Right kidney (tissue), 9 donors: ENCODE measurements at places on chromosomes 5 and 9.

DNA sequence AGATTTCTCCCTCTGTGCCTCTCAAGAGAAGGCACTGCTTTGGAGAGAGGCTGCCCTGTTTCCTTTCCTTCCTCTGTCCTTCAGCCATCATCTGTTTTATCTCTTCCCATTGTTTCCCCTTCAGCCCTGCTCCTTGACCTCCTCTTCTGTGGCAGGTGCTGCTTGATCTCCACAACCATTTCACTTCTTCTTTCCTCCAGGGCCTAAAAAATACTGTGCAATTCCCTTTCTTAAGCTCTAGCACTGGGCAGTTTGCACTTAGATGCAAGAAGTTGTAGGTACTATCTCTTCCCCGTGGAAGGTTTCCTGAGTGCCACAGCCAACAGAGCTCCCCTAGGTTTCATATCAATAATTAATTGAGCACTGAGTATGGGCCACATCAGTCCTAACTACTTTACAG lies 8.8 kb upstream of the ADRB2 start:
- no peak for DNase-seq

GRCh38 chr9:36132086-36132485 lies 4.4 kb upstream of the GLIPR2 start:
- no peak for DNase-seq

GRCh38 chr5:80216753-80217596 lies 38.9 kb downstream of the SERINC5 start:
- DNase-seq, result no peak

DNA sequence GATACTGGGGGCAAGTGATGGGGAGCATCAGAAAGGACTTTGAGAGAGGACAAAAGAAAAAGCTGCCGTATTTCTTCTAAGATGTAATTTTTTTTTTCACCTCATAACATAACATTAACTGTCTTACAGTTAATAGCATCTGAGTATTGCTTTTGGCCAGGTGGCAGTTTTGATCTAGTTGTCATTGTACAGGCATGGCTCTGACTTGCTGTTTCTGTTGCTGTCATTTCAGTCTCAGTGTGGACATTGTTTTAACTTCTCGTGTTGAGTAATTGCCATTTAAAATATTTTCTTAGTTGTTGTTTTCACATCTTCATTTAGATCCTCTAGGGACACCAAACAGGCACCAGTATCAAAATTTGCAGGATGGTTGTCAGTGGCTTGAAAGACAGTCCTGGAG lies 12.4 kb downstream of the SMAD5 start:
- DNase-seq, result no peak

DNA sequence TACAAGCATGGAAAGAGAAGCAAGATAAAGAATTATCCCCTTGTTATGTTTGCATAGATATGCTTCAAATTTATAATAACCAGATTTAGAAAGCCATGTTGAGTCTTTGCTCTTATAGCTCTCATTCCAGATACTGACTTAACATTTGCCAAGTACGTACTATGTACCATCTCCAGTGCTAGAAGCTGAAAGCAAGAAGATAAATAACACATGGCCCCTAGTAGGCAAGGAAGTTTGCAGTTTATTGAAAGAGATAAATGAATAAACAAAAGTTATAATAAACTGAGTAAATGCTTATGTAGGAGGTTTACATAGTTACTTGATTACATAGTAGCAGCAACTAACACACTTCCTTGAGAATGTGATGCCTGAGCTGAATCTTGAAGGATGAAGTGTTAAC lies 628.4 kb downstream of the HINT1 start:
- no peak for DNase-seq

DNA sequence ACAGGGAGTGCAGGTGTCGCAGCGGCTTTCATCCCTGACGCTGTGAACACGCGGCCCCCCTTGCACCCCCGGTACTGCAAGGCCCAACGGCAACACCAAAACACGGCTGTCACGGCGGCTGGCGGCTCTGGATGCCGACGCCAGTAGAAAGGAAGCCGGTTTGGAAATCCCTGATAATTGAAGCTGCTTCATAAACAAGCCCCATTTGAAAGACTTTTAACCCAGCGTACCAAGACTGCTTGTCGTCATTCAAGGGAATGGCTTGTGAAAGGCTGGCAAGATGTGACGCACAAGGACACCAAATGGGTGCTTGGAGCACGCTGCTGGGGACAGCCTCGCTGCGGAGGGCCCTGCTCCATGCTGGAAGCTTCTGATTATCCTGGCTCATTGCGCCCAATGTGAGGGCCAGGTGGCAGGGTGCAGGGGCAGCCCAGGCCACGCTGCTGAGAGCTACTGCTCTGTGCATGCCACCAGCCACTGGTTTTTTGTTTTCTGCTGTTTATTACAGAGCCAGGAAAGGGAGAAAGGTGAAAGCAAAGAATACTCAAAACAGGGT lies 63.1 kb downstream of the GTF3C4 start:
- DNase-seq, result no peak

DNA sequence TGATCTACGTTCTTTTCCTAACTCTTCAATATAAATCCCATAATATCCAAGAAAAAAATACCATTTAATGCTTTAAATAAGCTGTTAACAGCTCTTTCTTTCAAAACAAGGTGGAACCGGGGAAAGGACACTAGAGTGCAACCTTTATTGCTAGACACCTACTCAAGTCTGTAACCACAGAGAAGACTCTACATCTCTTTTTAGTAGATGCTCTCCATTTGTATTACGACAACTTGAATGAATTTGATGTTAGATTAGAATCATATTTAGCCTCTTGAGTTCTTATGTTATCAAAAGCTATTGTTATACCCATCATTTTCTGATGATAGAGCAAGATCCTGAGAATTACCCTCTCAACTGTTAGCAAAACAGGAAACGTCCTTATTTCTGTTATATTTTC lies 246.3 kb downstream of the MLLT3 start:
- no peak for DNase-seq

- DNase-seq, result no peak
Measured at GRCh38 chr9:136936645-136937170, 7.8 kb downstream of the FBXW5 start.

DNA sequence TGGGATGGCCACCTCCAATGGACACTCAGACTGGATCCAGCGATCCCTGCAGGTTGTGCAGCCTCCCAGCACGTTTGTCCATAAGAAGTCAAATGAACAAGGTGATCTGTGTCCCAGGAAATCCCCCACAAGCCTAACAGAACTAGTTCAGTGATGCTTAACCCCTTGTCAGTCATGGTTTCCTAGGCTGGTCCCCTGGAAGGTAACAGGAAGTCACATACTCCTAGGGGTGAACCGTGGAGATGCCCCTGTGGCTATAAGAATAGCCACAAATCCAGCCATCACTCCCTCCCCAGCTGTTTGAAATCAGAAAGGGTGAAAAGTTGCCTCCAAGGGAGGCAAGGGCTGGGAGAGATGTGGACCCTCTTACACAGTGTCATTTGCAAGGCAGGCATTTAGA lies 22.5 kb downstream of the PAX5 start:
- no peak for DNase-seq

- no peak for DNase-seq
Measured at GRCh38 chr5:78671609-78672008, 23.0 kb upstream of the LHFPL2 start.

DNA sequence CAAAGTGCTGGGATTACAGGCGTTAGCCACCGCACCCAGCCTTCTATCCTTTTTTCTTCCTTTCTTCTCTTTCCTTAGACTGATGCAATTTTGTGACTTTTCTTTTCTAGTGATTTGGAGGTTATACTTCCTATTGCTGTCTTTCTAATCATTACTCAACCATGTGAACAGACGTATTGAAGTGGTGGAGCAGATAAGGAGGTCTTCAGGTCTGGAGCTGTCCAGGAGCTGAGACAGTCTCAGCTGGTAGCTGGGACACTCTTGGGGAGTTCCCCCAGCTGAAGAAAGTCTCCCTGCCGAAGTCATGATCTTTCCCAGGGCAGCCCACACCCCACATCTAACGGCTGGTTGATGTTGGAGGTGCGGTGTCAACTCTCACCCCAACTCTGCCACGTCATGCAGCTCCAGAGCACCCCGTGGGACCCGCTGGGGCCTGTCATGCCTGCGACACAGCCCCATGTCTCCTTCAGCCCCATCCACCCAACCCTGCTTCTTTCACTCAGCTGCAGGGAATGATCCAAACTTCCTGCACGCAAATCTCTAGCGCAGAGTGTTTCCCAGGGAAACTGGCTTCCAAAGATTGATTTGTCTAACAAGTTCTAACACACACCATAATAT lies 41.1 kb downstream of the NSUN2 start:
- DNase-seq, result no peak

- DNase-seq, result no peak
Measured at GRCh38 chr9:129674229-129674628, 8.8 kb downstream of the PRRX2 start.

DNA sequence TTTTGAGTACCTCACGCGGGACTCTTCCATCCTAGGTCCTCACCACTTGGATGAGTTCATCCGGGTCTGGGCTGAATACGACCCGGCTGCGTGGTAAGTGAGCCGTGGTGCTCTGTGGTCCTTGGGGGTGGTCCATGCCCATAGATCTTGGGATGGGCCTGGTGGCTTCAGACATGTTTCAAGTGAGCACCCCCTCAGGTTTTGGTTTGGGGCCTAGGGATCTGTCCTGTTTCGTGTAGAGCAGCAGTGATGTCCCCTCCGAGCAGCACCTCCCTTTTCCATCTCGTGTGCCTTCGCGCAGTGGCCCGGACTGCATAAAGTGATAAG lies 218.9 kb downstream of the CACNA1B start:
- no peak for DNase-seq

- no peak for DNase-seq
Measured at GRCh38 chr5:78971998-78972397, 13.1 kb downstream of the ARSB start.

DNA sequence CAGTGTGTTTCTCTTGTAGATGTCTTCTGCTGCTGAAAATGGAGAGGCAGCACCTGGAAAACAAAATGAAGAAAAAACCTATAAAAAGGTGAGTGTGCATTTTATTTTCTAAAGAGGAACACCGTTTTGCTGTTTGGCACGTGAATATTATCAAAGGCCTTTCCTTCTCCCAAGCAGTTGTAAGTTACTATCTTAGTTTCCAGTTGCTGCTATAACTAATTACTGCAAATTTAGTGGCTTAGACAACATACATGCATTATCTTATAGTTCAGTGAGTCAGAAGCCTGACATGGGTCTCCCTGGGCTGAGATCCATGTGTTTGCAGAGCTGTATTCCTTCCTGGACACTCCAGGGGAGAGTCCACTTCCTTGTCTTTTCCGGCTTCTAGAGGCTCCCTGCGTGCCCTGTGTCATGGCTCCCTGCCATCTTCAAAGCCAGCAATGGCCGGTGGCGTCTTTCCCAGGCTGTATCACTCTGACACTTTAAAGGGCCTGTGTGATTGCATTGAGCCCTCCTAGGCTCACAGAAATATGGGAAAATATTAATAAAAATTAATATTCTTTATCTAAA lies 117.6 kb downstream of the PIP5K1B start:
- DNase-seq, result no peak

GRCh38 chr5:51439232-51439631 lies 56.0 kb downstream of the ISL1 start:
- DNase-seq, result no peak

- DNase-seq, result no peak
Measured at GRCh38 chr5:52807723-52808122, 20.0 kb downstream of the ITGA1 start.

GRCh38 chr5:178150977-178151734 lies 2.5 kb downstream of the NHP2 start:
- no peak for DNase-seq

GRCh38 chr9:130846487-130847305 lies 11.6 kb downstream of the ABL1 start:
- no peak for DNase-seq

GRCh38 chr5:144436007-144436406 lies 265.3 kb downstream of the KCTD16 start:
- DNase-seq, result no peak

GRCh38 chr5:169009123-169009522 lies 291.8 kb downstream of the SLIT3 start:
- DNase-seq, result no peak

DNA sequence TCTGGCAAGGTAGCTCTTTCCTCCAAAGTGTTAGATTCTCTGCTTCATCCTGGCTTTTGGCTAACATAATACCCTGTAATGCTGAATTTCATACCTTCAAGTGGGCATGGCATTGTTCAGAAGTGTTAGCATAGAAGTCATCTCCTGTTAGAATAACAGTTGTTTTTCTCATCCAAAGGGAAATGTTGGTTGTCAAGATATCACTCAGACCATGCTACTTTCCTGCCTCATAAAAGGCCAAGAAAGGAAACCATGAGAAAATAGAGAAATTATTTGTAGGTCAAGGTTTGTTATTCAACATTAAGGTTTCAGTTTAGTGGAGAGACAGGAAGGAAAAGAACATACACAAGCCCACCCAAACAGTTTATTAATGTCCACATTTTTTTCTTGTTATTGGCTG lies 472.5 kb downstream of the ARHGEF28 start:
- DNase-seq, result no peak

DNA sequence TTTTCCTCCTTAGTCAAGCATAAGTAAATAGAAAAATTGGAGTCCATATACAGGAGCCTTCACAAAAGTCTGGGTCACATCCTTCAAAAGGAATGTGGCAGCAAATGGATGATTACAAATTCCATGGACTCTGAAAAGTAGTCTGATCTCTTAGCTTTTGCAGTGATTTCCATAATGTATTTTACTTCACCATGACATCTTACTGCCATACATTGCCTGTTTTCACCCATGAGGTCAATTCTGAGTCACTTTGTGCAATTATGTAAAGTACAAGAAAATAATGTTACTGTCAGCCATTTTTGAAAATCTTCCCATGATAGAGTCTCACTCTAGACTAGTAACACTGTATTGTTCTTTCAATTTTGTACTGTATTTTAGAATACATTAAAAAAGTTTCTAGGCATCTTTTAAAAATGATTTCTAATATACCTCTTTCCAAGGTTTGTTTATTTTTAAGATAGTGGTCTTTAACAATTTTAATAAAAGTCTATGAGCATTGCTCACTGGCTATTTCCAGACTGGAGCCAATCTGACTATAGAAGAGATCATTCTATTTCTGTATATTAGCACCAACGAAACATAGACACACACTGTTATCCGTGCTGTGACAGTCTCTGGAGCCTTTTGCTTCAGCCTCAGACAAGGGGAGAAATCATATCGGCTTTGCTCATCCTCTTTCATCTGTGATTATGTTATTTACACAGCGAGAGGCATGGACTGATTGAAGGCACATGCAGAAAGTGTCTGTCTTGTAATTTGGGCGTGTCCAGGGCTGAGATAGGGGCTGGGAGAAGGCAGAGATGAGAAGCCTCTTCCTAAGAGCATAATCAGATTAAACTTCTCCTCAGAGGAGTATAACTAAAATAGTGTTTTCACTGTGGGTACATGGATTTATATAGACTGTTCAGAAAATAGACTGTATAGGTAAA lies 22.9 kb upstream of the ACTBL2 start:
- DNase-seq, result no peak

GRCh38 chr5:143695244-143695864 lies 116.6 kb upstream of the HMHB1 start:
- no peak for DNase-seq

DNA sequence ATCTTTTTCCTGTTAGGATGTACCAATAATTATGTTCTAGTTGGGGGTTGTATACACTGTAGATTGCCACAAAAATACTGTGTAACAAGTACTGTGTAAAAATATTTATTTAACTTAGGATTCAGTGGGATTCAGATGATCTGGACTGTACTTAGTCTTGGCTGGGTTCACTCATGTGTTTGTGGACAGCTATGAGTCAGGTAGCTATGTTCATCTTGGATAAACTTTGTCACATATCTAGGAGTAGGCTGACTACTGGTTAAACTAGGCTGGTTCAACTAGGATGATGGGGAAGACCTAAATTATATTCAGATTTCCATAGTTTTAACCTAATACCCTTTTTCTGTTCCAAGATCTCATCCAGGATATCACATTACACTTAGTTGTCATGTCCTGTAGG lies 32.1 kb upstream of the TNFSF15 start:
- no peak for DNase-seq

- DNase-seq, result no peak
Measured at GRCh38 chr5:59471463-59471862, 422.1 kb downstream of the PDE4D start.
